ENCODE measurements at places on chromosomes 12 and 14. TPM values are rescaled to one million over a fixed set of nuclear protein-coding genes. Genes with fewer than 3 reads are reported as not detected.

Gene CAPS2
- total RNA-seq = 8.1 TPM

DNA sequence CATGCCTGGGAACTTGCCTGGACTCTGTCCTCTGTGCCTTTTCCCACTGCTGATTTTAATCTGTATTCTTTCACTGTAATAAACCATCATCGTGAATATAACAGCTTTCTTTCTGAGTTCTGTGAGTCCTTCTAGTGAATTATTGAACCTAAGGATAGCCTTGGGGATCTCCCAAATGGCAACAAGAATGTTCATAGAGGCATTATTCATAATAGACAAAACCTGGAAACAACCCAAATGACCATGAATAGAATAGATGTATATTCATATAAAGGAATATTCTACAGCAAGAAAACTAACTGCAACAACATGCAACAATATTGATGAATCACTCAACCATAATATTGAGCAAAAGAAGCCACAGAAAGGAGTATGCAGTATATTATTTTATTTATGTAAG, 44.7 kb upstream of the CEP83 start:
- DNase-seq = no peak

- DNase-seq = no peak
Measured at GRCh38 chr14:71465316-71465715, 466.9 kb upstream of the RGS6 start.

- no peak for DNase-seq
Measured at GRCh38 chr12:32644431-32644830, 34.7 kb upstream of the DNM1L start.

GRCh38 chr12:89247541-89247942, 104.8 kb downstream of the DUSP6 start:
- DNase-seq = peak; percentile 68

DNA sequence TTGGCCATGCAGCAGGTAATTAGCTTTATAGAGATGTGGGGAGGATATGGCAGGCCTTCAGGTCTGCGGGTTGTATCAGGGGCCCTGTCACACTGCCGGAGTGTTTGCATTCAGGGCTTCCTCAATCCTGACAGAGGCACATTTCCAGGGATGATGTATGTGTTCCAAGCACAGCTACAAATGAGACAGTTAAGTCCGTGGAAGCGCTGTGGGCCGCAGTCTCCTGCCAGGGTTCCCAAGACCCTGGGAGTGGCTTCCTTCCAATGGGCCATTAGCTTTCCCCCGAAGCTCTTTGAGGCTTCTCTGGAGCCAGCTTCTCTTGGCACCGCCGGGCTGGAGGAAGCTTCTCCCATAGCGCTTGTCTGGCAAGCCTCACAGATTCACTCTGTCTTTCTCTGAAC, 1524.7 kb upstream of the TMEM132C start:
- DNase-seq = no peak

DNA sequence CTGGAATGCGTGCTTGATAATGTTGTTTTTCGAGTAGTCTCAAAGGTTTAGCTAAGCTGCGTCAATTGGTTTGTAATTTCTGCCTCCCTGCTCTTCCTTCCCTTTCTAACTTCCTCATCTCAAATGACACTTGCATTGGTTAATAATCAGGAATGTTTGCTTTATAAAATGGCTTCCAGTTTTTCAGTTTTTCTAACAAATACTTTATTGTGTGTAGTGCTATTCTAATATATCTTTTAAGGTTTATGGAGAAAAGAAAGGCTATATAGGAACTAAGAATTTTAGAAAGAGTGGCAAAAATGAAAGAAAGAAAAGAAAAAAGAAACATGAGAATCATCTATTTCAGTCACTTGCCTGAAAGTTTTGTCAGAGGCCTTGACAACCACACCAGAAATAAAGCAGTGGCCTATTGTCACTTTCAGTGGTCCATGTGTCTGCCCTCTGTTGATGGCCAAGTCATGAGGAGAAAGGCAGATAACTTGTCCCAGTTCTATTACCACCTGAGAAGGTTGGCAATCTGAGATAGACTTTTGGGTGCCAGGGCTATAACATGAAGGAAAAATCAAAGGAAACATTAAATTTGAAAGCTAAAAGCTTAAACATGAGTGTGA, 221.9 kb upstream of the KITLG start:
- DNase-seq = no peak

Gene BCL2L14
- total RNA-seq = 5.4 TPM

GRCh38 chr14:62645649-62646048, 399.6 kb downstream of the KCNH5 start:
- DNase-seq = no peak

- no peak for DNase-seq
Measured at GRCh38 chr14:37122288-37122687, 50.1 kb downstream of the SLC25A21 start.

DNA sequence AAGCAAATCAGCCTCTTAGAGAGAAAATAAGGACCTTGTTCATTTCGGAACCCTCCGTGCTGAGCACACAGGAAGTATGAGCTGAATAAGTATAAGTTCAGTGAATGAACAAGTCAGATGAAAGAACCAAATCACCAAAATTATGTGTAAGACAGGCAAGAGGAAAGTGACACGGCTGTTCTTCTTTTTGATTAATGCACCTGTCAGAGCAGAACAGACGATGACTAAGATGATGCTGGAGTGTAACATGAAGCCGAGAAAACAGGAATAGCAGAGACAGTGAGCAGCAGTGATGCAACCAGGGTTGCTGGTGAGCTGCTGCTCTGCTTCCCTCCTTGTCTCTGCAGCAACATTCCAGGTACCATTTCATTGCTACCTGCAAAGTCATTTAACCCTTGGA, 861.1 kb downstream of the GALC start:
- DNase-seq = no peak

- DNase-seq = peak; percentile 88
Measured at GRCh38 chr14:59511916-59512575, 27.7 kb downstream of the JKAMP start.

DNA sequence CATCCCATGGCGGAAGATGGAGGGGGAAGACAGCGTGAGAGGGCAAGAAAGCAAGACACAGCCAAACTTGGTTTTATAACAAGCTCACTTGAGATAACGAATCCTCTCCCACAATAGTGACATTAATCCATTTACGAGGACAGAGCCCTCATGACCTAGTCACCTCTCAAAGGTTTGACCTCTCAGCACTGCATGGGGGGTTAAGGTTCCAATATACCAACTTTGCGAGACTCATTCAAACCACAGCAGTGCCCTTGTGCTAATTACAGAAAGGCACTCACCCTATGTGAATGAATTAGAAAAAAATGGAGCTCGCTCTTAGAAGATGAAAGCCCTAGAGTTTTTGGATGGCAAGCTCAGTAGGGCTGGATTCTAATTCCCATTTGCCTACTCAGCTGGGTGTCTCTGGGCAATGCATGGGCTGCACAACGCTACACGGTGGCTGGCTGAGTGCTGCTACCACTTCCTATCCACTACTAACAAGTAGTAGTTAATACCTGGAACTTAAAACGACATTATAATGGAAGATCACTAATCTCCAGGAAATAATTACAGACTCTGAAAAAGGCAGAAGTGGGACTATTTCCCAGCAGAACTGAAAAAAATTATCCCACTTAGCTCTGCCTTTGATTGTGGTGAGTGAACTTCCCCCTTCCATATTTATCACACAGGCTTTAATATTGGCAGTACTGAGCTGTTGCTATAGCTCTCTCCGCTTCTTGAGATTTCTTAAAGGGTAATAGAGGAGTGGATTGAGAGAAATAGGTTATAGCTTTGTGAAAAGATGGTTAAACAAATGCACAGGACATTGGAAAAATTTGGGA, 27.5 kb downstream of the TESPA1 start:
- no peak for DNase-seq

- peak; percentile 90 for DNase-seq
Measured at GRCh38 chr12:83389237-83389996, 702.7 kb downstream of the TMTC2 start.

DNA sequence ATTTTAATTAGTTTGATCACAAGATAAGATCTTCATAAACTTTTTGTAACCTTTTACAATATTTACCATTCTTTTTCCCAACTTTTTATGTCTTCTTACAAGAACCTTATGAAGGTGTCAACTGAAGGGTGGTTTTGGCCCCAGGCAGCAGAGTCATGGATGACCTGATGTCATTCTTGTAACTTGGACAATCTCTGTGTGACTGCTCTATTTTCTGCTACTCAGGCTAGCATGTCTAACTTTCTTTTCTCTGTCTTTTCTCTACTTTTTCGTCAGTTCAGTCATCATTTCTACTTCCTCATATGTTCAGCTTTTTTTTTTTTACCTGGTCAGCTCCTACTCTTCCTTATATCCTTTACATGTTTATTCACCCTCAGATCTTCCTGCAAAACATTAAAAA, 150.7 kb upstream of the PTPRQ start:
- no peak for DNase-seq

Gene CMKLR1
- total RNA-seq = not detected

Gene GPR84
- total RNA-seq = not detected

DNA sequence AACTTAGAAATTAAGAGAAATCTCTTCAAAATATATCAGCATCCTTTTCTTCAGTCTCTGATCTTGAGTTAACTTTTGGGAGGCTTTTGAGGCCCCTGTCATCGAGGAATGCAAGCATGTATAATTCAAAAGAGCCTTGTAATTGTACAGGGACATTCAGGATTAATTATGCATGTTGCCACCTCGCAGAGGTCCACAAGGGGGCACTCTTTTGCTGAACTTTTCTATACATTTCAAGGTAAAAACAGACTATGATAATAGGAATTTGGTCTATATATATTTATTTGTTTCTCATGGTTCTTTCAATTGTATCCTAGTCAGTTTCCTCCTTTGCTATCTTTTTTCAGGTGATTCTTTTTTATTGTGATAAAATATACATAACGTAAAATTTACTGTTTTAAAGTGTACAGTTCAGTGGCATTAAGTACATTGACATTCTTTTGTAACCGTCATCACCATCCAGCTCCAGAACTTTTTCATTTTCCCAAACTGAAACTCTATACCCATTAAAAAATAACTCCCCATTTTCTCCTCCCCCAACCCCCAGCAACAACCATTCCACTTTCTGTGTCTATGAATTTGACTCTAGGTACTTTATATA, 47.0 kb upstream of the SLC2A13 start:
- peak; percentile 85 for DNase-seq

Gene KCNA5
- total RNA-seq = not detected

DNA sequence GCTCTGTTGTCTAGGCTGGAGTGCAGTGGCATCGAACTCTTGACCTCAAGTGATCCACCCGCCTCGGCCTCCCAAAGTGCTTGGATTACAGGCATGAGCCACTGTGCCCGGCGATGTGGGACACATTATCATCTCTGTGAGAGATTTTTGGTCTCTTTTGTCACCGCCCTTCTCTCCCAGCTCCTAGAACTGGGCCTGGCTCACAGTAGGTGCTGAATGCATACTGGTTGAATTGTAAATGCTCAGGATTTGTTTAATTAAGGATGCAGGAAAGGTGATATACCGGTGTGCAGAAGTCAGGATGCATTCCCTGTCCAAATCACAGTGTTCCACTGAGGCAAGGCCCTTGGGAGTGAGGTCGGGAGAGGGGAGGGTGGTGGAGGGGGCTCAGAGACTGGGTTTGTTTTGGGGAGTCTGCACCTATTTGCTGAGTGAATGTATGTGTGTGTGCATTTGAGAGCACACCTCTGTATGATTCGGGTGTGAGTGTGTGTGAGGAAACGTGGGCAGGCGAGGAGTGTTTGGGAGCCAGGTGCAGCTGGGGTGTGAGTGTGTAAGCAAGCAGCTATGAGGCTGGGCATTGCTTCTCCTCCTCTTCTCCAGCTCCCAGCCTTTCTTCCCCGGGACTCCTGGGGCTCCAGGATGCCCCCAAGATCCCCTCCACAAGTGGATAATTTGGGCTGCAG, 1.0 kb upstream of the KRT18 start:
- DNase-seq = peak; percentile 86

GRCh38 chr12:47021298-47021697, 58.1 kb upstream of the PCED1B start:
- no peak for DNase-seq

DNA sequence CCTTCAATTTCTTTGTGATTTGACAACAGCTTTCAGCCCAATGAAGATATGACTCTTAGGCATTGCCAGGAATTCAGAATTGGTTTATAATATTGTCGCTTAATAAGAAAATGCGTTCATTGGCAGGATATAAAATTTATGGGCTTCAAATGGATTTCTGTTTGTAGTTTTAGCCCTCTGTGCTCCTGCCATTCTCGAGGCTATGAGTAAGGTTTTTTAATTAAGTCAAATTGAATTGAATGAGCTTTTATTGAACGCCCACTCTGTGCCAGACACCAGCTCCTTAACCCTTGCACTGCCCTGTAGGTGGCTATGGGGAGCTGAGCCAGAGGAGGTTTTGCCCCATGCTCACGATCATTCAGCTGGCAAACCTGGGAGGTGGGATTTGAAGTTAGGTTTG, 115.1 kb downstream of the SLC25A47 start:
- DNase-seq = no peak

Gene CNPY2
- total RNA-seq = 208 TPM

Gene VWF
- 404 TPM for total RNA-seq

Gene COL2A1
- 21.0 TPM for total RNA-seq

DNA sequence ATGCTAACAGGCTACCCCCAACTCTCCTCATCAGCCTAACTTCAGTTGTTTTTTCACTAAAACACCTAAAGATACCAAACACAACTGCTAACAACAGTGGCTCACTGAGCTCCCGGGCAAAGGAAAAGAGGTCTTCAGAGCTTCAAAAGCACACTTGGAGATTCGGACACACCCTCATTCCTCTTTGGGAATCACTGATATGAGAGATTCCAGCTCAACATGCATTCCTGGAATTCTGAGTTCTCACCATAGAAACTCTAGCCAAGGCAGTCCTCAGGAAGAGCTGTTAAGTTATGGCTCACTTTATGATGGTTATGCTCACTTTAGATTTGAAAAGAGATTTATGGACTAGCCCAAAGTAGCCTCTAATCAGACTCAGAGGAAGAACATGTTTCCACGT, 40.1 kb downstream of the STXBP6 start:
- peak; percentile 65 for DNase-seq

Gene EXOC3L4
- total RNA-seq = 2.5 TPM

Gene CEBPE
- total RNA-seq = not detected

DNA sequence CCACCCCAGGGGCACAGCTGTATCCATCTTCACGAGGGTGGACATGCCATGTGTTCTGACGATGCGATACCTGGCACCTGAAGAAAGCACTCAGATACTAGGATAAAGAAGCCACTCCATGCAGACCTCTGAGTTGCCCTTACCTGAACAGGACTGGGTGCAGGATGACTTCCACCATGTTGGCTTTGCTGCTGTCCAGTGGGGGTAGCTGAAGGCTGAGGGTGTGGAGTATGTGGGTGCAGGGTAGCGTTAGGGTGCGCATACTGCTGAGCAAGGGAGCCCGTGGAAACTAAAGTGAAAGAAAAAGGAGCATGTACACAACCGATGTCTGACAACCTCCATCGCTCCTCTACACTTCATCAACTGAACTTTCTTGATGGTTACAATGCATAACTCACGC, 51.3 kb downstream of the SH2B3 start:
- peak; percentile 29 for DNase-seq
